Inflammatory macrophage treated with lipopolysaccharide for 4 hours (primary cell): ENCODE measurements at places on chromosomes 3 and 15.

DNA sequence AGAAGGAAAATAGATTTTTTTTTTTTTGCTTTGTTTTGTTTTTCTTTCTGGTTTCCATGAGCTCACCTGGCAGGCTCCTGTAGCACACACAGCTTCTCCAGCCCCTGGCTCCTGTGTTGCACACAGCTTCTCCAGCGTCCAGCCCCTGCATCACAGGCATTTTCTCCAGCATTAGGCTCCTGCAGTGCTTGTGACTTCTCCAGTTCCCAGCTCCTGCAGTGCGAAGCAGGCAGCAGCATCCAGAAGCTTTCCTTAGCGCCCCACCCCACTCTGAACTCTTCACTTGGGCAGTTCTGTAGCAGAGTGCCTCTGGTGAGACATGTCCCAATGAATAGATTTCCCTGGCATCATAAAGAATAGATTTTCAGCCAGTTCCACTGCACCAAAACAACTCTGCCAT, 5.5 kb upstream of the CCDC39 start:
- DNase-seq, result no peak

DNA sequence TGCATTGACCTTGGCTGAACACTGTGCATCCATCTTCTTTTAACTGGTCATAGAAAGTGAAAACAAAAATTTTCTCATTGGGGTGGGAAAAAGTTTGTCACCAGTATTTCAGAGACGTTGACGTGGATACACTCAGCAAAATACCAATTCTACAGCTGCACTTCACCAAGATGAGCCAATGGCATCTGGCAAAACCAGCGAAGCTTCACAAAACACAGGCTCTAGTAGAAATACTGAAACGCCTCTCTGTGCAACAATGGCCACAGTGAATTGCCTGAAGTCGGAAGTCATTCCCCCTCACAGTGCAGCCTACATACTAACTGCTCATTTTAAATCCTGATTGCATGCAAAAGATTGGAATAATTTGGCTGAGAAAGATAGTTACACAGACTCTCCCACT, 17.0 kb downstream of the PCYT1A start:
- no peak for DNase-seq

GRCh38 chr15:50162969-50163718, 18.9 kb upstream of the SLC27A2 start:
- no peak for DNase-seq

GRCh38 chr3:84108442-84108971, 850.3 kb upstream of the CADM2 start:
- DNase-seq, result no peak

- peak; percentile 67 for DNase-seq
Observed at GRCh38 chr3:46276497-46277099, 34.3 kb downstream of the CCR3 start.

DNA sequence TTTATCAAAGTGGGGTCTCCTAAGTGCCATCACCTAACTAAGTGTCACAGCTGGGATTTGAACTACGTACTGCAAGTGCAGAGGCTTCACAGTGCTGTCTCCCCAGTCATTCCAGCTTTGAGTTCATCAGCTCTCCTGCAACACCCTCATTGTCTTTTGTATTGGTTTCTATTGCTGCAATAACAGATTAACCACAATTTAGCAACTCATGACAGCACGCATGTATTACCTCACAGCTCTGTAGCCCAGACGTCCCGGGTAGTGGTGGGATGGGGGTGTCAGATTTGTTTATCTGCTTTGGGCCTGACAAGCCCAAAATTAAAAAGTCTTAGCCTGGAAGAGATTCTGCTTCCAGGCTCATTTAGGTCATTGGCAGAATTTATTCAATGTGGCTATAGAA, 220.5 kb upstream of the LRRN1 start:
- peak; percentile 70 for DNase-seq

DNA sequence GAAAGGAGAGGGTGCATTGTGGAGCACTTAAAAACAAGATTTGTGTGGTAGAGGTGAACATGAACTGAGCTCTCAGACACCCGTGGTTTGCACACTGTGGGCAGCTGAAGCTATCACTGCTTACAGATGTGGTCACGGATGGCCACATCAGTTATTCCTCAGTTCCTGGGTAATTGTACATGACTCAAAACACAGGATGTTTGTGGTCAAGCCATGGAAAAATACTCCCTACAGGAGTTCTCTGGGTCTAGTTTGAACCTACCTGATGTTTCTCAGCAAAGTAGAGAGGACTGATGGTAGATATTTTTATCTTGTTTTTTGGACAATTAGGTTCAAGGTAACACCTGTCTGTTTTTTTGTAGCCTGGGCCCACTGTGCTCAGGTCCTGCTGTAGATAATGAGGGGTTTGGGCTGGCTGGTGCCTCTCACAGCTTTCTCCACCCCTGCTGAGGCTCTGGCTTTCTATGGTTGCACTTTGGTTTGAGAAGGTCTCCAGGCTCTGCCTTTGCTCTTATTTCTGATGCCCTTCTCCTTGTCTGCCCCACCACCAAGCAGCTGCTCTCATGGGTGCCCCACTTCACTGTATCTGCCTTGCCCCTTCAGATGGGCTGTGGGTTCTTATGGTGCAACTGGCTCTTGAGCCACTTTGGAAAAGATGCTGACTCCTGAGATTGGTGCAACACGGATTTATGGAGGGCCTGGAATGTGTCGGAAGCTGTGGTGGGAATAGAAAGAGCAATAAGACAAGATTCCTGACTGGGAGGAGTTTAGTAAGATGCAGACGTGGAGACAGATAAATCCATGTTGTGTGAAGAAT, 40.1 kb downstream of the CDCP1 start:
- peak; percentile 40 for DNase-seq

DNA sequence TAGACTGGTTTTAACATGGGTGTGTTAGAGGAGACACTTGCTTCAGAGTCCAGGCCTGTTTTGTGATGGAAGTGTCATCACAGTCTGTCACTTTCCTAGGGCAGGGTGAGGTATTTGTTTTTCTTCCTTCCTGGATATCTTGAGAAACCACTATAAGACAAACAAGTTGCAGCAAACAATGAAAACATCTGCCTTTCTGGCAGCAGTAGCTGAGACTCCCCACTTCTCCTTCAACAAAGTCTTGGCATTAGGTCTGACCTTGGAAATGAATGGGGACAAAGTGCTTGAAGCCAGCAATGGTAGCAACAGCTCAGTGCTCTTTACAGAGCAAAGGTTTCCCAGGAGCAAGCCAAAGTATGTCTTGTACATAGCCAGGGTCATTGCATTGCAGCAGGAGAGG, 64.6 kb downstream of the CD200 start:
- DNase-seq, result no peak

- no peak for DNase-seq
Observed at GRCh38 chr3:16923112-16923511, 38.4 kb downstream of the PLCL2 start.

- DNase-seq, result no peak
Observed at GRCh38 chr3:5275529-5275928, 88.0 kb downstream of the EDEM1 start.

DNA sequence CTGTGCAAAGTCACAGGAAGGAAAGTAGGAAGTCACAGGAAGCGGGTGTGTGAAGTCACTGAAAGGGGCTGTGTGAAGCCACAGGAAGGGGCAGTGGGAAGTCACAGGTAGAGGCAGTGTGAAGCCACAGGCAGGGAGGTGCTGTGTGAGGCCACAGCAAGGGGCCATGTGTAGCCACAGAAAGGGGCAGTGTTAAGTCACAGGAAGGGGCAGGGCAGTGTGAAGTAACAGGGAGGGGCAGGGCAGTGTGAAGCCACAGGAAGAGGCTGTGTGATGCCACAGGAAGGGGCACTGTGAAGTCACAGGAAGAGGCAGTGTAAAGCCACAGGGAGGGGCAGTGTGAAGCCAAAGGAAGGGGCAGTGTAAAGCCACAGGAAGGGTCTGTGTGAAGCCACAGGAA, 36.5 kb downstream of the GASK1A start:
- DNase-seq, result no peak

DNA sequence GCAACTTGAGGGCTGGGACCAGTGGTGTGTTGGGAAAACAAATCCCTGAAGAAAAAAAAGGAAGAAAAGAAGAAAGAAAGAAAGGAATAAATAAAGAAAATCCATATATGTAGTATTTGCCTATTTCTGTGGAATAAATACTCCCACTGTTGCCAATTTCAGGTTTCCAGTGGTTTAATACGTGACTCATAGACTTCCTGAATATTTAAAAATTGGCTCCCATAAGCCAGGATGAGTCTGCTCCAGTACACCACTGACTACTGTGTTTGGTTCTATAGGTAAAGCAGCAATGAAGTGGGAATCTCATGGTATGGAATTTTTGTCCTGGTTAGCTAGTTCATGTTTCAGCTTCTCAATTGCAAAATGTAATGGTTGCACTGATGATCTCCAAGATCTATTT, 31.6 kb downstream of the PYDC2 start:
- no peak for DNase-seq

DNA sequence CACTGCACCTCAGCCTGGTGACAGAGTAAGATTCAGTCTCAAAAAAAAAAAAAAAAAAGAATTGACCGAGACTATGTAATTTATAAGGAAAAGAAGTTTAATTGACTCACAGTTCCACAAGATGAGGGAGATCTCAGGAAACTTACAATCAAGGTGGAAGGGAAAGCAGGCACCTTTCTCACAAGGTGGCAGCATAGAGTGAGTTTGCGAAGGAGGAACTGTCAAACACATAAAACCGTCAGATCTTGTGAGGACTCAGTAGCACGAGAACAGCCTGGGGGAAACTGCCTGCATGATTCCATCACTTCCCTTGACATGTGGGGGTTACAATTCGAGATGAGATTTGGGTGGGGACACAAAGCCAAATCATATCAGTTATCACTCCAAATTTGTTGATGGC, 380.9 kb downstream of the EDEM1 start:
- no peak for DNase-seq

DNA sequence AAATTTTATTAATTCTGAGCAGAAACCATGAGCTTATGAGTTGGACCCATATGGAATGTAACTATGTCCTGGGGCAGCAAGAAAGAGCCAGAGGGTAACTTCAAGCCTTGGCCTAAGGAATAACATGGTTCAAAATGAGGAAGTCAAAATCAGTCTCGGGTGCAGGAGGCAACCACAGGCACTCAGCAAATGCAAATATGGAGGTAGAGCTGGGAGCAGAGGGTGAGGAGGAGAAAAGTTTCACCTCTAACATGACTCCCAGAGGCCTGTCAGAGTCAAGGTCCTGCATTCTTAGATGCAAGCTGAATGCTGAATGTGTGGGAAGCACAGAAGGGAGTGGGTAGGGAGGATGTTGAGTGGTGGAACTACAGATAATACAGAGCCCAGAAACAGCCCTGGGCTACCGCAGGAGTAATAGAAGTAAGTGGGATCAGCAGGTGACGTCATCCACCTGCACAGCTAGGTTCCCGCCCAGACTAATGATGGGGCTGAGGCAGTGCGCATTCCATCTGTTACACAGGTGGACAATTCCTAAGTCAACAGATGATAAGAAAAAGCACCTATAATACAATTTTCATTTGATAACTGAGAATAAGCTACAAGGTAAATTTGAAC, 279.8 kb upstream of the ARRDC4 start:
- no peak for DNase-seq

- no peak for DNase-seq
Observed at GRCh38 chr3:6509576-6509975, 351.3 kb upstream of the GRM7 start.

- no peak for DNase-seq
Observed at GRCh38 chr15:30929982-30930381, 26.3 kb downstream of the FAN1 start.

GRCh38 chr3:157632075-157632474, 128.9 kb upstream of the VEPH1 start:
- DNase-seq, result no peak

- peak; percentile 42 for DNase-seq
Observed at GRCh38 chr15:79849789-79850188, 47.0 kb downstream of the MTHFS start.

GRCh38 chr3:128727059-128727458, 1.1 kb downstream of the RAB7A start:
- DNase-seq, result no peak

DNA sequence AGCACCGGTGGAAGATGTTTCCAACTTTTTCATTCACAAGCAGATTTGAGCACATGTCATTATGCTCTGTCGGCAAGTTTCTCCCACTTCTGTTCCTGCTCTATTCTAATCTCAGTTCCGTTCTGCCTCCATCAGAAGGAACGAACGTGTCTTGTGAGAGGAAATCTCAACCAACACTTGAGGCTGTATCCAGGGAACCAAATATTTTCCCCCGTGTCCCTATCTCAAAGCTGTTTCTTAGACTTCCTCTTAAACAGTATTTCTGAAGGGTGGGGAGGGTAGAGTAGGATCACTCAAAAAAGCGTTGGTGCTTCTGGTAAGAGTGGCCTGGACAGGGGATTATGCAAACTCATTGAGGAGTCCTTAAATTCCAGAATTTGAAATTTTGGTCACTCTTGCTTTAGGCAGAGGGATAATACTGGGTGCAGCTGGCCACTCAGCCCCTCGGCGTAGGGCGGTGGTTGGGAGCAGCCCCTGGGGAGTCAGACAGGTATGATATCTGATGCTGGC, 54.9 kb downstream of the FRMD4B start:
- peak; percentile 91 for DNase-seq
